CD4-positive, alpha-beta T cell (primary cell): ENCODE measurements at places on chromosomes 16 and 17.
A peak's percentile ranks its signal among the peaks of the same experiment; 100 is the strongest.

DNA sequence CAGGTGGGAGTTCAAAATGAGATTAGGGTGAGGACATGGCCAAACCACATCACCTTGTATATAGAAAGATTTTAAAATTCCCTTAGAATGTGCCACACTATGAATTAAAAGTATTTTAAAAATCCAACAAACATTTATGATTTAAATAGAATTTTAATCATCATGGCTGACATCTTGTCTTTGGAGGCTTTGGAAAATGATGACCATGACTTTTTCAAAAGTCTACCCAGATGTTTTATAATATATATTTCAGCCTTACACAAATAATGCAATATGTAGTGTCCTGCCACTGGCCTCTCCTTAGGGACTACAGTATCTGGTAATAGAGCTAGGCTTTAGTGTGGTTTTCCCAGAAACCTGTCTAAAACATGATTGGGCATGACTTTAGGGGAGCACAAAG is 1353.4 kb upstream of the GOT2 start:
- DNase-seq = no peak

- no peak for DNase-seq
Measured at GRCh38 chr17:42078396-42079043, 19.8 kb downstream of the ZNF385C start.

- no peak for DNase-seq
Measured at GRCh38 chr16:78252757-78253156, 153.3 kb downstream of the WWOX start.

GRCh38 chr17:59093145-59093701 is 13.5 kb downstream of the TRIM37 start:
- DNase-seq = no peak

GRCh38 chr16:67277294-67277998 is 1.9 kb upstream of the PLEKHG4 start:
- no peak for DNase-seq

GRCh38 chr17:40362696-40363110 is 1.8 kb downstream of the GJD3 start:
- peak; percentile 86 for DNase-seq

GRCh38 chr17:47203984-47204721 is 5.0 kb upstream of the MYL4 start:
- DNase-seq = peak; percentile 28

DNA sequence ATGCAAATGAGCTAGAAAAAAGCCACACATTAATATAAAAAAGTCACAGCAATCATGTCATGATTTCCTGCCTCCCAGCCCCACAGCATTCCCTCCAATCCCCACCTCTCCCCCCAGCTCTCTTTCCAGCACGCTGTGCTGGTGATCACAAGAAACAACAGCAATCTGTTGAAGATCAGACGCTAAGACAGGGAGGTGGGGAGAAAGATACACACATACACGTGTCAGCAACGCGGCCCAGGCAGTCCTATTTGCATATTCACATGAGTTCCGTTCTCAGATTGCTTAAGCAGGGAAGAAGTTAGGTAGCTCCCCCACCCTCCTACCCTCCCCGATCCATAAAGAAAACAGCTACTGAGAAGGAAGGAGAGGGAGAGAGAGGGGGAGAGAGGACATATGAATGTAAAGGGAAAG is 405.5 kb upstream of the PSMD7 start:
- DNase-seq = no peak

GRCh38 chr16:47612711-47613110 is 151.6 kb downstream of the PHKB start:
- DNase-seq = no peak

DNA sequence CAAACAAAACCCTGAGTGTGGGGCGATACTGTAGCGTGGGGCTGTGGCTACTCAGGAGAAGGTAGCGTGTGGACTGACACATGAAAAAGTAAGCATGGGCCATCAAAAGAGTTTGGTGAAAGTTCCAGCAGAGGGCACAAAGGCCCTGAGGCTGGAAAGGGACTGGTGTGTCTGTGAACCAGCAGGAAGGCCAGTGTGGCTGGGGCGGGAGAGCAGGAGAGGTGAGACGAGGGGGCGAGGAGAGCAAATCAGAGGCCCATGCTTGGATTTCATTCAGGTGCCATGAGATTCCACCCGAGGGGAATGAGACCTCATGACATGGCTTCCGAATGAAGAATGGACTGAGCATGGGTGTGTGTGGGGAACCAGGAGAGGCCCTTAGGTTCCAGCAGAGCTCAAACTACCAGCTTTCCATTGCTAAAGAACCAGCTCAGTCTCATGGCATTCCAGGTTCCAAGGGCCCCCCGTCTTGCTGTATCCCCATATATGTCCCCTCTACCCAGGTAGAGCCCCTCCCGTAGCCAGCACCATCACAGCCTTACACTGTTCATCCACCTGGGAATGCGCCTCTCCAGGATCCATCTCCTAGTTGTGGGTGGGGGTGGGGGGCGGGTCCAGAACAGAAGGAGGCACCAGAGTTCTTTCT is 31.1 kb downstream of the TRPV2 start:
- DNase-seq = no peak

DNA sequence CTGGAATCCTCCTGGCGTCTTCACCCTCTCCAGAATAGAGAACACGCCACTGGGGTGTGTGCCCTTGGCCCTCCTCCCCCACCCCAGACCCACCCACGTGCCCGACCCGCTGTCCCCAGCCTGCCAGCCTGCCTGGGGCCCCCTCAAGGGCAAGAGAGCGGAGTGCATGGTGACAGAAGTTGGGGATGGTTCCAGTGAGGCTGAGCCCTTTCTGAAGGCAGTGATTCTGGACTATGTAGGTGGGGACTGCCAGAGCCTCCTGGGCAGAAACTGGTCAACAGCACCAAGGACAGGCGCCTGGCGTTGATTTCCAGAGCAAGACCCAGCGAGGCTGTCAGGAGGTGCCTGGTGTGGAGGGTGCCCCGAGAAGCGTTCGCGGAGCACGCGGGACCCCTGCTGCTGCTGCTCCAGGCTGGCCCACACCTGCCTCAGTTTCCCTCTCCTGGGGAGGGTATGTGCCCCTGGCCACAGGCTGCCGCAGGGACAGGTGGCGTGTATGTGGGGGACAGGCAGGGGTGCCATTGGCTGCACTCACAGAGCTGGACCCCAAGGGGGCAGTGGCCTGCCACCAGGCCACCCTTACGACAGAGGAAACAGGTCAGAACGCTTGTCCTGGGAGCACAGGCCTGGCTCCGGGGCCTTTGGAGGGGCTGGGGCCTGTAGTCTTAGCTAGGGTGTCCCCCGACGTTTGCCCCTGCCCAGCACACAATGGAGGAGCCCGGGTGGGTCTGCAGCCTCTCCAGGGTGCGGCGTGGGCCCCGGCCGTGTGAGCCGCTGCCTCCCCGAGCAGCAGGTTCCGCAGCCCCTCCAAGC is 1.2 kb downstream of the SSTR5 start:
- no peak for DNase-seq

- DNase-seq = no peak
Measured at GRCh38 chr17:7588553-7589203, 1.2 kb downstream of the SOX15 start.

GRCh38 chr16:66617010-66617434 is 12.5 kb downstream of the CMTM3 start:
- DNase-seq = no peak

DNA sequence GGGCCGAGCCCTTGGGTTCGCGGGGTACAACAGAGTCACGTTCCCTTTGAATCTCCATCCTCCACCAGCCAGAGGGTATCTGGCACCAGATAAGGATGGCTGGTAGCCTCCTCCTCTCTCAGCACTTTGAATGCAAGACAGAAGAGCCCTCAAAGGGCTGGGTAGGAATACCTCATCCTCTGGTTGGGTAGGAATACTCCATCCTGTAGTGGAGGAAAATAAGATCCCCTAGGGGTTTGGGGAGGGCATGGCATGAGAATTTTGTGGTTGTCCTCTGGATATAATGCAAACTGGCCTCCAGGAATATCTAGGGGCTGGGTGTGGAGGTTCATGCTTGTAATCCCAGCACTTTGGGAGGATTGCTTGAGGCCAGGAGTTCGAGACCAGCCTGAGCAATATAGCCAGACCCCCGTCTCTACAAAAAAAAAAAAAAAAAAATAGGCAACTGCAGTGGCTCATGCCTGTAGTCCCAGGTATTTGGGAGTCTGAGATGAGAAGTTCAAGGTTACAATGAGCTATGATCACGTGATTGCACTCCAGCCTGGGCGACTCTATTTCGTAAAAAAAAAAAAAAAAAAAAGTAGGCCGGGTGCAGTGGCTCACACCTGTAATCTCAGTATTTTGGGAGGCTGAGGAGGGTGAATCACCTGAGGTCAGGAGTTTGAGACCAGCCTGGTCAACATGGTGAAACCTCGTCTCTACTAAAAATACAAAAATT is 2.7 kb downstream of the IGFBP4 start:
- DNase-seq = no peak

GRCh38 chr16:28175715-28176114 is 36.0 kb downstream of the XPO6 start:
- DNase-seq = no peak

GRCh38 chr16:64983963-64984362 is 137.9 kb downstream of the CDH11 start:
- no peak for DNase-seq

DNA sequence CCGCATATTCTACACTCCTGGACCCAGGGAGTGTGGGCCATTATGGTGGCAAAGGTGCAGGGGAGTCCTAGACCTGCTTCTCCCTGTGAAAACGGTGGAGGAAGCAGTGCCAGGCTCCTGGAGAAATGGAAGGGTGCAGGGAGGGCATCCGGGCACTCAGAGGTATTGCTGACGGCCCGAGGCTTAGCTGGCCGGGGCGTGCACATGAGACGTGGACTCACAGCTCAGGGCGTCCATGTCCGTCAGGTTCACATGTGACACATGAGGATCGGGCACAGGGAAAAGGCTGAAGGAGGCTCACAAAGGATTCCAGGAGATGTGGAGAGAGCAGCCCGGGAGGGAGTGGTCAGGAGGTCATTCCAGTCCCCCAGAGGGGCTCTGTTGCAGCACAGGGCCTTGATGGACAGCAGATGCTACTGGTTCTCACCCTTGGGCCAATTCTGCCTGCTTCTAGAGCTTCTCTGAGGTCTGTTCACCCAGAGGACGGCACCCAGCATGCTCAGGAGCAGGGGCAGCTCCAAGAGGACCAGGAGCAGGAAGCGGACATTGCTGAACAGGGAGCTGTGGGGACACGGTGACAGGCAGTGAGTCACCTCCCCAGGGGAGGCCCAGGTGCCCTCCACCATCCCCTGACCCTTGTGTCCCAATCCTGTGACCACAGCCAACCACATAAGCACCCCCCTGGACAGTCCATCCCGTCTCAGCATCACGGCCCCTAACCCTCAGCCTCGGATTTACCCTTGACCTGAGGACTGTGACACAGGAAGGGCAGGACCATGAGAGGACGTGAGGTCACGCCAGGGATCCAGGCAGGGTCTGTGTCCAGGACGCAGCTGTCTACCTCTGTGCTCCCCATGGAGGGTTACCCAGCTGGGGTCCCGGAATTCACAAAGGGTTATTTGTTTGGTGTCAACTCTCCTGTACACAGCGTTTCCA is 4.5 kb downstream of the CD300C start:
- DNase-seq = no peak

DNA sequence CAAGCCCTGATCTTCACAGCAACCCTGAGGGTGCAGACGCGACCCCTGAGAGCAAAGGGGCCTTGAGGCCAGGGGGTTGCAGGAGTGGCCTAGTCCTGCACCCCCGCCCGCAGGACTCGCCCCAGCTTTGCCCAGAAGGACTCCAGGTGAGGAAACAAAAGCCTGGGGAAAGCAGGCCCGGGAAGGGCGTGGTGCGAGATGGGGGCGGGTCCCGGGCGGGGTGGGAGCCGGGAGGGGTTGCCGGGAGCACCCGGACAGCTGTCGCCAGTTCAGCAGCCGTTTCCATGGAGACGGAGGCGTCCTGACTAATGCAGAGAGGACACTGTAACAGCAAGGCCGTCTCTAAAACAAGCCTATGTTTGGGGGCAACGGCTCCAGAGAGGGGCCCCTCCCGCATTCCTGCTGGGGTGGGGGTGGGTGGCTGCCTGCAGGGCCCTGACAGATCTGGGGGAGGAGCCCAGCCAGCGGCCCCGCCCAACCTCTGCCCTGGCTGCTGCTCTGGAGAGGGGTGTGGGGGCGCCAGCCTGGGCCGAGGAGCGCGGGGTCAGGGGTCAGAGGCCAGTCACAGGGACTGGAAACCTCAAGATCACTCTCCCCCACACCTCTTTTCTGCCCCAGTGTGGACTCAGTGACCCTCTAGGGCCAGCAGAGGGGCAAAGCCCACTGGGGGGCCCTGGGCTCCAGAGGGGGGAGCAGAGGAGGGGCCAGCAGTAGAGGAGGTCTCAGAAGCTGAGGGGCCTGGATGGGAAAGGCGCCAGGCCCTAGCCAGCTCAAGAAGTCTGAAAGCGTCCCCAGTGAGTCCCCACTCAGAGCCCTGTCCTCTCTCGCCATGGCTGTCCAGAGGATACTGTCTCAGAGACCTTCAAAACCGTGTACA is 3.1 kb upstream of the TPPP3 start:
- DNase-seq = no peak

- no peak for DNase-seq
Measured at GRCh38 chr16:11242658-11243057, 13.3 kb downstream of the SOCS1 start.

DNA sequence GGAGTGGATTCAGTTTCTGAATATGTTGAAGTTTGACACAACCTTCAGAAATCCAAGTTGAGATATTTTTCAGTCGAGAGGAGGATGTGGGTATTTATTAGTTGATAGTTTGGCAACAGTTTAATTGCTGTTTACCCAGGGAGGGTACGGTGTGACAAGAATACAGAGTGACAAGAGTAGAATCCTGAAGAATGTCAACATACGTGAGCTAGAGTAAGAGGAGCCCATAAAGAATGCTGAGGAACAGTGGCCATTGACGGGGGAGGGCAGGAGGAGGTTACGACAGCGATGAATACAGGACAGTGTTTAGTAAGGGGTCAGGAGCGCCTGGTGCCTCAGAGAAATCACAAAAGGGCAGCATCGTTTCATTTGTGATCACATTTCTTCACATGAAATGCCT is 76.5 kb downstream of the AATF start:
- DNase-seq = no peak

DNA sequence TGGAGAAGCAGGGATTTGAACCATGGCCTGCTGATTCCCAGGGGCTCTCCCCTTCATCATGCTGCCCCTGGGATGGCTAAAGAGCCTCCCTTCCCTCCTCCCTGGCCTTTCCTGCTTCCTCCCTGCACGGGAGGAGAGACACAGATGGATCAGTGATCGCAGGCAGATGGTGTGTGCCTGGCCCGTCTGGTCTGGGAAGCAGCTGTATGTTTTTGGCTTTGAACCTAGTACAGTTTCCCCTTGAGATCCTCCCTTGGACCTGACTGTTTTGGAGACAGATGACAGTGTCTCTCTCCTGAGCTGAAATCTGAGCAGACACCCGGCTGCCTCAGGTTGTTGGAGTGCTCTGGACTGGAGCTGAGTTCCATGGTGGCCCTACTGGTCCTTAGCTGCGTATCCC is 29.0 kb upstream of the ATP2C2 start:
- no peak for DNase-seq

GRCh38 chr17:62597920-62598319 is 29.6 kb upstream of the MRC2 start:
- no peak for DNase-seq

GRCh38 chr16:73248316-73248715 is 200.4 kb upstream of the ZFHX3 start:
- DNase-seq = no peak

GRCh38 chr17:40417258-40417608 is 463 bp downstream of the TOP2A start:
- DNase-seq = no peak
